Hypothalamus (tissue), 51 donors: ENCODE measurements at places on chromosomes 16 and 17.

GRCh38 chr17:37107406-37108083, 158.8 kb downstream of the AATF start:
- peak; percentile 13 for DNase-seq

- DNase-seq = no peak
Measured at GRCh38 chr17:66302761-66303626, 581 bp downstream of the PRKCA start.

GRCh38 chr17:17505610-17506171, 9.5 kb upstream of the RASD1 start:
- no peak for DNase-seq

DNA sequence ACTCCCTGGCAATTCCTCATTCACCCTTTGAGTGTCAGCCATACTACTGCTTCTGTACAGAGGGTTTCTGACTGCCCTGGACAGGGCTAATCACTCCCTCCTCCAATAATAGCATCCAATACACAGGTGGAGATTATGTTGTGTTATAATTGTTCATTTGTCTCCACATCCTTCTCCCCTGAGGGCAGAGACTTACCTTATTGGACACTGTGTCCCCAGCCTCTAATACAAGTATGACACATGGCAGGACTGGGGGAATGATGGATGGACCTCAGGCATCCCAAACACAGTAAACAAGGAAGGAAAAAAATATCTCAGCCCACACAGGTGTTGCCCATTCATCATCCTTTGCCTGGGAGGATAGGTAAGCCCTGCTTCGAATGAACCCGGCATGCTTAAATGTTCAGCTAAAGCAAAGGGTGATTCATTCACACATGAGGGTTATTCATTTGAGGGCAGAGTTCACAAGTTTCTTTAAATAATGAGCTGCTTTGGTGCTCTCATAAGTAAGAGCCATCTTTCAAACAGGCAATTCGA, 34.8 kb downstream of the MMD start:
- DNase-seq = no peak

DNA sequence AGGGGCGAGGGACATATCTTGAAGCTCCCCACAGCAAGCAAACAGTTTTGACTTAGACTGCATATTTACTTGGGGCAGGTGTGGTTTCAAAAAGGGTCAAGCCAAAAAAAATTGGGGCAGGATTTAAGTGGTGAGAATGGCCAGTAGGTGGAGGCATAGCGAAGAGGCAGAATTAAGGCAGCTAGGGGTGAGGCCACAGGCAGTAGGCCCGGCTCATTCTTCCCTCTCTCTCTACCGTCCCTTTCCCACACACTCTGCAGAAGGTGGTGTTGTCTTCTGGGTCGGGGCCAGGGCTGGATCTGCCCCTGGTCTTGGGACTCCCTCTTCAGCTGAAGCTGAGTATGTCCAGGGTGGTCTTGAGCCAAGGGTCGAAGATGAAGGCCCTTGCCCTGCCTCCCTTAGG, 2.6 kb downstream of the SHBG start:
- no peak for DNase-seq

GRCh38 chr16:66474750-66475199, 47.7 kb downstream of the BEAN1 start:
- DNase-seq = no peak

GRCh38 chr17:12619459-12620199, 46.1 kb upstream of the MYOCD start:
- no peak for DNase-seq

- DNase-seq = no peak
Measured at GRCh38 chr17:17086585-17086984, 44.3 kb downstream of the MPRIP start.

GRCh38 chr17:47813512-47814031, 8.0 kb downstream of the OSBPL7 start:
- no peak for DNase-seq

DNA sequence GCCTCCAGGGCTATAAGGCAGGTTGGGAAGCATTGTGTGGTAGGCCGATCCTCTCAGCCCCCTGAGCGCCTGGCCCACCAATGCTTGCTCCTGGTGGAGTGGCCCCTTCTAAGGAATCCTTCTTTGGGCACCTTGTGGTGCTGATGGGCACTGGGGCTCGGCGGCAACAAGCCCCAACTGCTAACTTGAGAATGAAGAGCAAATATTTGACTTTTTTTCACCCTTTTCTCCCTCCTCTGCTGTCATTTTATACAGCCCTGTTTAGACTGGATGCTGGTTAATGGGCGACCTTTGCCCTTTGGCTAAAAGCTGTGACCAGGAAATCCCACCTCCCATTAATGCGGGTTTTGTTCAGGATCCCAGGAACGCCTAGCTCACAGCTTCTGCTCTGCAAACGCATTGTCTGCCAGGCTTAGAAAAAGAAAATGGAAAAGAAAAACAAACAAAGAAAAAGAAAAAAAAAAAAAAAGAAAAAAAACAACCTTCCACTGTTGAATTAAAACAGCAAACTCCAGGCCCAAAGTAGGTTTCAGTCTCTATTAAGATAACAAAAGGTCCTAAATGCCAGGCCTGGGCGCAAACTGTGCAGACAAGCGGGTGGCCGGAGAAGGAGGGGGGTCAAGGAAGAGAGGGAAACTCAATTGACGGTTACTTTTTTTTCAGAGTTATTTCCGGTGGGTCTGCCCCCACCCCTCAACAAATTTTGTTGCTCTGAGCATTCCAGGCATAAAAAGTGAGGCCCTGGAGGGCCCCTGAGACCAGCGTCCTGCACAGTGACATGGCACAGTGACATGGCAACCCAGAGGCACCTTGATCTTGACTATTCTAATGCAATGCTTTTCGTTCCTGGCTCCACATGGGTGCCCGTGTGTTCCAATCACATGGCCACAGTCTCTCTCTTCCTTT, 301.4 kb downstream of the MAF start:
- no peak for DNase-seq

GRCh38 chr16:31371619-31372484, 16.9 kb downstream of the ITGAX start:
- DNase-seq = no peak

DNA sequence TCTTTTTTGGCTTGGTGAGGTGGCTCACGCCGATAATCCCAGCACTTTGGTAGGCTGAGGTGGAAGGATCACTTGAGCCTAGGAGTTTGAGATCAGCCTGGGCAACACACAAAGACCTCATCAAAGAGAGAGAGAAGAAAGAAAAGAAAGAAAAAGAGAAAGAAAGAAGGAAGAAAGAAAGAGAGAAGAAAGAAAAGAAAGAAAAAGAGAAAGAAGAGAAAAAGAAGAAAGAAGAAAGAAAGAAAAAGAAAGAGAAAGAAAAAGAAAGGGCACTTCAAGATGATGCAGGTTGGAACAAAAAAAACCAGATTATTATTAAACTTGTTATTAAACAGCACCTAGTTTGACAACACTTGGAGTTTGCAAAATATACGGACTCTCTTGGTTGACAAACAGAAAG, 21.2 kb upstream of the ADCY9 start:
- DNase-seq = no peak

GRCh38 chr16:30983289-30983889, 1.6 kb upstream of the HSD3B7 start:
- DNase-seq = no peak

GRCh38 chr16:51193879-51194278, 42.8 kb upstream of the SALL1 start:
- DNase-seq = no peak

DNA sequence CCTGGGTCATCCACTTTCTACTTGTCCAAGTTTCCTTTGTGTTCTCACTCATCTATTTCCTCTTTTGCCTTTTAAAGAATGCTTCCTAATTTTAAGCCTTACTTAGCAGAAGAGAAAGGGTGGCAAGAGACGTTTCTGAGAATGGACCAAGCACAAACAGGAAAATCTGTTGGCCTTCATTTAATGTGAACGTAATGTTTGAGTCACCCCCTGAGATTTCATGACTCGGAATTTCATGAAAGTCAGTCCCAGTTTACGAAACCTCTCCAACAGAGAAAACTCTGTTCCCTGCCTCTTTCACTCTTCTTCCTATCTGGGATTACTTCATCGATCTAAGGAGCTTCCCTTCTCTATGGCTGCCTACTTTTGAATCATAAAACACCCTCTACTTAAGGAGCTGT, at the start of gene CD300E:
CD300E (minus strand) TSS at position 46 of the 401 bp plus-strand sequence. CDS start 117 bp downstream, outside the sequence.
- no peak for DNase-seq

GRCh38 chr16:66580605-66581209, 1.4 kb downstream of the CMTM2 start:
- DNase-seq = no peak

DNA sequence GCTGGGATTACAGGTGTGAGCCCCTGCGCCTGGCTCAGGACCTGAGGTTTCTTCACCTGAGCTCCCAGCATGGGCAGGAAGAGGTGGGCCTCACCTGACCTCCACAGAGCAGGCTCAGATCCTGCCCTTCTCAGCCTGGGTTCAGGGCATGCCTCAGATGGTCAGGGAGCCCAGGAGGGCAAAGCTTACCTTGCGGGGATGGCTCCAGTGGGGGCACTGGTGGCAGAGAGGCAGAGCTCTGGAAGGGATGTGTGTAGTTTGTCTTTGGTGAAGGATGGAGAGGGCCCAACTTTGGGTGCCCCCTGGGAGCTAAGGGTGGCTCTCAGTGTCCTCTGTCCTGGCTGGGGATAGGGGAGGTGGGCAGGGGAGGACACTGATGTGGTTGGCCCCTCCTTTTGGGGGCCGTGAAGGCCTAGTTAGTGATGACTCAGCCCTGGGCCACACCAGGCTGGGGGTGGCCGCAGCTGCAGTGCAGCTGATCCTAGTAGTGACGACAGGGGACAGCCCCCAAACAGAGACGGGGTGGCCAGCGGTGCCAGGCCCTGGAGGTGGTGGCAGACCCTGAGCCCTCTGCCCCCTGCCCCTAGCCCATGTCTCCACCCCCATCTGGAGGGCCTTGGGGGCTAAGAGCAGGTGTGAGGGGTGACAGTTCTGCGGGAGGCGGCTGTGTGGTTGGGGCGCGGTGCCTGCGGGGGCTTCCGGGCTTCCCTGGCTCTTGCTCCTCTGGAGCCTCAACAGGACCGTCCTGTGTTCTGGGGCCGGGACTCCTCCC, 5.8 kb downstream of the NHERF2 start:
- DNase-seq = no peak

- DNase-seq = no peak
Measured at GRCh38 chr17:81400154-81400977, 5.1 kb downstream of the BAHCC1 start.

- no peak for DNase-seq
Measured at GRCh38 chr17:28426081-28426519, 20.1 kb upstream of the SLC46A1 start.

DNA sequence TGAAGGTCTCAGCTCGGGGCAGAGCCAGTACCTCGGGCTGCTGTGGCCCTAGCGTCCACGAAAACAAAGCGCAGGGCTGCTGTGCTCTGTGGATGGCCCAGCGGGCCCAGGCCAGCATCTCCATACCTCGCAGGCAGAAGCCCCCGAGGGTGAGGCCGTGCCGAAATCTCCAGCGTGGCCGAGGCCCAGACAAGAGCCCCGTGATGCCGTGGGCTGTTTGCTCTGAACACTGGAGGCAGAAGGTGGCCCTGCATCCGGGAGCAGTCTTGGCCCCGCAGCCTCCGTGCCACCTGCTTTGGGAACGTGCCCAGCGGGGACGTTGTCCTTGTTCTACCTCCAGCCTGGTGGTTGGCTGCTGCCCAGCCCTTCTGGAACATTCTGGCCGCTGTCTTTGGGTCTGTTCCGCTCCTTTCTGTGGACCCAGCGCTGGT, 121.4 kb downstream of the BANP start:
- DNase-seq = no peak

DNA sequence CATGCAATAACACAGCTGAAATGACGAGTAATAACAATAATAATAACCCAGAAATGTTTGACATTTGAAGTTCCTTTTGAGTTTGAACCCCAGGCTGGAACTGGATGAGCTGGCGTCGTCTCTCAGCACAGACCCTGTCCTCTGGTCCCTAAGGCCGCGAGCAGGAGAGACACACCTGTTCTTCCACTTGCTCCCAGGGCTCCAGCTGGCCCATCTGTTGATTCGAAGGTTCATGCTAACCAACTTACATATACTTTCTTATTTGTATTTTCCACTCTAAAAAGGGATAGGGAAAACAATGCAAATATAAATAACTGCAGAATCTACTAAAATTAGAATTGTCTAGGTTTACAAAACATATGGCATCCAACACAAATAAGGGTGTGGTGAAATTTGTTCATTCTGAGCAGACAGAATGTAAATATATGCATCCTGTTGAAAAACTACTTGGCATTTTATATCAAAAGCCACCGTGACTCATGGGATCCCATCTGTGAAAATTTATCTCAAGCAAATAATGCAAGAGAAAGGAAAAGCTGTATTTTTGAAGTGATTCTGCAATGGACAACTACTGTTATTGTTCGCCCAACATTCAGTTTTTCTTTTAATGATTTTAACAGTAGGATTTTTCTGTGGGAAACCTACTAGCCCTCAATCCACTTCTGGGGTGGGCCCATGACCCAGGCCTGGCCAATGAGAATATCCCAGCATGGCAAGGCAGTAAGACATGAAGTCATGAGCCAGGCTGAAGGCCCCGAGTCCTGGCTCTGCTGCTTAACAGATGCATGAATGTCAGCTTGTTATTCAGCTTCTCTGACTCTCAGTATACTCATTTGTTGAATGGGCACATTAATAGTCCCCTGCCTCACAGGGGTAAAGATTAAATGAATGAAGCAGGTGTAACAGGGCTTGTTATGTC, 13.2 kb upstream of the RGS9 start:
- DNase-seq = no peak

DNA sequence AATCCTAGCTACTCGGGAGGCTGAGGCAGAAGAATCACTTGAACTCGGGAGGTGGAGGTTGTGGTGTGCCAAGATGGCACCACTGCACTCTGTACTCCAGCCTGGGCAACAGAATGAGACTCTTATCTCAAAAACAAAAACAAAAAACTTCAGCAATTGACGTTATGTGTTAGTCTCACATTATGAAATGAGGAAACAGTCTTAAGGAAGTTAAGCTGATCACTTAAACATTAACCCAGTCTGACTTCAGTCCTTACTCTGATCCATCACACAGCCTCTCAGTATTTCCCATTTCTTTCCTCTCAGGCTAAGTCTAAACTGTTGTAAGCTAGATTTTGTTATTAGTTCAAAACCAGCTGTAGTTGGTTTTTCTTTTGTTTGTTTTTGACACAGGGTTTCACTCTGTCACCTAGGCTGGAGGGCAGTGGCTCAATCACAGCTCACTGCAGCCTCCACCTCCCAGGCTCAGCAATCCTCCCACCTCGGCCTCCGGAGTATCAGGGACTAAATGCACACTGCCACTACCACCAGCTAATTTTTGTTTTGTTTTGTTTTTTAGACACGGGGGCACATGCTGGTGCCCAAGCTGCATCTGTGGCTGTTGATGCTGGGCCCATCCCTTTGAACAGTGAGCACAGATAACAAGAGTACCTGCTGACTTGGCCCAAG, 6.3 kb downstream of the JPT1 start:
- no peak for DNase-seq

GRCh38 chr17:3762922-3763776, 37.8 kb downstream of the ITGAE start:
- DNase-seq = no peak
